DMS53 (cell line): ENCODE measurements at places on chromosomes 3 and 15.
A peak's percentile ranks its signal among the peaks of the same experiment; 100 is the strongest.

GRCh38 chr3:146163584-146163983 lies 2.6 kb upstream of the PLOD2 start:
- DNase-seq, result peak; percentile 17

DNA sequence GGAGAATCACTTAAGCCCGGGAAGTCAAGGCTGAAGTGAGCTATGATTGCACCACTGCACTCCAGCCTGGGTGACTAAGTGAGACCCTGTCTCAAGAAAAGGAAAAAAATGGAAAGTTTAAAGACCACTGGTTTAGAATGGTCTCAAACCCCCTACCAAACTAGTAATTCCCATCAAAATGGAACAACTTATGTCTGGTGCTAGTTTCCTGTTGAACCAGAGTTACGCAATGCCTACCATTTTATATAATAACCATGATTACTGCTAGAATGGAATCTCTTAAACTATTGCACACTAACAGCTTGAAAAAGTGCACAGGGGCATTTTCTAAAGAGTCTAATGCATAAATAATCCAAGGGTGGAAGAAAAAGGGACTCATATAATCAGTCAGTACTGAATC lies 43.6 kb downstream of the DMXL2 start:
- DNase-seq, result no peak

DNA sequence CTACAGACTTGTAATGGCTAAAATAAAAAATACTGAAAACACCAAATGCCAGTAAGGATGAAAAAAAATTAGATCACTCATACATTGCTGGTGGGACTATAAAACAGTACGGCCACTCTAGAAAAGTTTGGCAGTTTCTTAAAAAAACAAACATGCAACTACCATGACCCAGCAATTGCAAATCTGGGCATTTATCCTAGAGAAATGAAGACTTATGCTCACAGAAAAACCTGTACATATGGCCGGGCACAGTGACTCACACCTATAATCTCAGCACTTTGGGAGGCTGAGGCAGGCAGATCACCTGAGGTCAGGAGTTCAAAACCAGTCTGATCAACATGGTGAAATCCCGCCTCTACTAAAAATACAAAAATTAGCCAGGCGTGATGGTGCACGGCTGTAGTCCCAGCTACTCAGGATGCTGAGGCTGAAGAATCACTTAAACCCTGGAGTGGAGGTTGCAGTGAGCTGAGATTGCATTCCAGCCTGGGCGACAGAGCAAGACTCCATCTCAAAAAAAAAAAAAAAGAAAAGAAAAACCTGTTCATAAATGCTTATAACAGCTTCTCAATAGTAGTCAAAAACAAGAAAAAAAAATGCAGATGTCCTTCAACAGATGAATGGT lies 5.6 kb downstream of the TP53BP1 start:
- DNase-seq, result no peak

GRCh38 chr3:28234454-28234853 lies 7.0 kb upstream of the CMC1 start:
- DNase-seq, result no peak

DNA sequence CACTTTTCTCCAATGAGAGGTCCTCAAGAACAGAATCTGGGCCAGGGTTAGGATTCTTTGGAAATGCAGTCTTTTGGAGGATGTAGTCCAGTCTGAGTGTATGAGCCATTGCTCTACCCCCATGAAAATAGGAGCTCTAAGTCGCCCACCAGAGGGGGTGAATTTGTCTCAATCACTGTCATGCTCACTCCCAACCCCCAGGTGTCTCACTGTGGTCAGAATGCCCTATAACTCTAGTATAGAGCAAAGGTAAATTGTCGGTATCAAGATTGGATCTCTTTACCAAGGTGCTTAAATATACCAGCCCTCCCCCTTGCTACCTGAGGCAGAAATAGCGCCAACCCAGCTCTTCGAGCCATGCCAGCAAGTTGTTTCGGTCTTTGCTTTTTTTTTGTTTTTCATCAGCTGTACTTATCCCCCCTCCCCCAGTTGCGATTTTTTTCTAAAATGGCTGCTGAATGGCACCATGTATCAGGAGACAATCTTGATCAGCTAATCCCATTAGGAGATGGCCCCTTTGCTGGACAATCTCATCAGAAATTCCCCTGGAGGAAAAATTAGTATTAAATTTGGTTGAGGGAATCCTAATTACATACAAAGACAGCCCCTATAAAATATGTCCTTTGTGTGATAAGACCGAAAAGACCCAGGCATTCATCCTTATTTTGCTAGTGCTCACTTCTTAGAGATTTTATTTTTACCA lies 130.7 kb downstream of the EBLN2 start:
- peak; percentile 28 for DNase-seq

- DNase-seq, result no peak
Measured at GRCh38 chr15:42011074-42011473, 9.8 kb downstream of the PLA2G4E start.

- DNase-seq, result peak; percentile 9
Measured at GRCh38 chr15:90358124-90359033, 6.3 kb downstream of the ZNF774 start.

- DNase-seq, result no peak
Measured at GRCh38 chr3:187717572-187717971, 15.2 kb upstream of the RTP2 start.

DNA sequence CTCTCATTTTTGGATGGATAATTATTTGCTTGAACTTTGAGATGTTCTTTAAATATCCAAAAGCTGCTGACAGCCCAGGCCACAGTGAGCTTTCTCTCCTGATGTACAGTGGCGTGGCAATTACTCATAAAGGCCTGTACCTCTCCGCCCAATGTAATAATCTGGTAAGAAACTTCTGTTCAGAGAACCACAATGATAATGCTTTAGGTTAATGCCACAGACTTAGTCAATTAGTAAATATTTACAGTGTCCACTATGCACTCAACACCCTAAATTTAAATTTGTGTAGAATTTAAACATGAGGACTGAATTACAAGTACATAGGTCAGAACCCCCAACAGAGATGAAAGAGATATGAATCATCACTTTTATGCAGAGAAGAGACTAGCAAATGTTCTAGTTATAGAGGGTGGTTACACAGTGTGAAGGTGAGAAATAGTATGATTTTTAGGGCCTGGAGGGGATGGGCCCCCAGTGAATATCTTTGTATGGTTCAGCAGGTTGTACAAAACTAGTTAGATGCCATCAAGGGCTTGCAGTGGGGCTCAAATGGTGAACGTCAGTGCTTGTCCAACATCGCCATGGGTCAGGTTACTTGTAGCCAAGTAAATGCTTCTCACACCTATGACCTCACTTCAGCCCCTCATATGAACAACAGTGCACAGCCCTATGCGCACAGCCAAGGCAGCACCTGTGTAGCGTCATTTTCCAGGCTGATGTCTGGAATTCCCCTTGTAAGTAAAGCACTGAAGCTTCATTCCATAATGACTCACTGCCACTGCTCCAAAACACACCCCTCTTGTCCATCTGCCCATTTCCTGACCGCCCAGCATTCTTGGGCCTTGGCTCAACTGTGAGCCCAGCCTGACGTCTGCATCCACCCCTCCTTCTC lies 13.3 kb downstream of the ABHD2 start:
- DNase-seq, result peak; percentile 93

GRCh38 chr15:91589360-91589759 lies 264.1 kb upstream of the SLCO3A1 start:
- peak; percentile 33 for DNase-seq

- DNase-seq, result no peak
Measured at GRCh38 chr3:69032142-69032541, 18.7 kb upstream of the EOGT start.

- peak; percentile 8 for DNase-seq
Measured at GRCh38 chr3:156483426-156483825, 71.5 kb downstream of the SSR3 start.

DNA sequence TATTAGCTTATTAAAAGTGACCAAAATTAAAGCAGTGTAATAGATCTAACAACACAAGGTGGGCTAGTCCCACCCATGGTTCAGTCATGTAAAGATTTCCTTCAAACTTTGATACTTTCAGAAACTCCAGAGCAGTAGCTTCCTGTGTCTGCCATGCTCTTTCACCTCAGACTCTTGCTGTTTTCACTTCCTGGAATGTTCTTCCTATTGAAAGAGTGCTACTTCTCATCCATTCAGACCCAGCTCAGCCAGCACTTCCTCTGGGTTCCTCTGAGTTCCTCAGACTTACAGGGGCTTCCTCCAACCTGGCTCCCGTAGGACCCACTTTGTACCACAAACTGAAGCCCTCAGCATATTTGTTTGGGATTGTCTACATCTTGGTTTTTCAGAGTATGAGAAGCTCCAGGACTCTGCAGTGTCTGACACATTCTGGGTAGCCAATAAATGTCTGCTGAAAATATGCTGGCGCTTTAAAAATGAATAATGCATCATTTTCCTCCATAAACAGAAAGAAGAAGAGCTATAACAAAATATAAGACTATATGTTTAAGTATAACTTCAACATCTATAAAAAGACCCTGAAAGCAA lies 18.0 kb downstream of the NCEH1 start:
- DNase-seq, result peak; percentile 9

DNA sequence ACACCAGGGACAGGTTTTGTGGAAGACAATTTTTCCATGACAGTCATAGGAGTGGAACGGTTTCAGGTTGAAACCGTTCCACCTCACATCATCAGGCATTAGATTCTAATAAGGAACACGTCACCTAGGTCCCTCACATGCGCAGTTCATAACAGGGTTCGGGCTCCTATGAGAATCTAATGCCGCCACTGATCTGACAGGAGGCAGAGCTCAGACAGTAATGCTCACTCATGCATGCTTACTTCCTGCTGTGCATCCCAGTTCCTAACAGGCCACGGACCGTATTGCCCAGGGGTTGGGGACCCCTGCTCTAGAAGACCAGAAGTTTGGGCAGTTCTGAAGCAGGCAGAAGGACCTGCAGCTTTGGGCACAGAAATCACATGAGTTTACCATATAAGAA lies 61.5 kb downstream of the MYO1E start:
- DNase-seq, result no peak

DNA sequence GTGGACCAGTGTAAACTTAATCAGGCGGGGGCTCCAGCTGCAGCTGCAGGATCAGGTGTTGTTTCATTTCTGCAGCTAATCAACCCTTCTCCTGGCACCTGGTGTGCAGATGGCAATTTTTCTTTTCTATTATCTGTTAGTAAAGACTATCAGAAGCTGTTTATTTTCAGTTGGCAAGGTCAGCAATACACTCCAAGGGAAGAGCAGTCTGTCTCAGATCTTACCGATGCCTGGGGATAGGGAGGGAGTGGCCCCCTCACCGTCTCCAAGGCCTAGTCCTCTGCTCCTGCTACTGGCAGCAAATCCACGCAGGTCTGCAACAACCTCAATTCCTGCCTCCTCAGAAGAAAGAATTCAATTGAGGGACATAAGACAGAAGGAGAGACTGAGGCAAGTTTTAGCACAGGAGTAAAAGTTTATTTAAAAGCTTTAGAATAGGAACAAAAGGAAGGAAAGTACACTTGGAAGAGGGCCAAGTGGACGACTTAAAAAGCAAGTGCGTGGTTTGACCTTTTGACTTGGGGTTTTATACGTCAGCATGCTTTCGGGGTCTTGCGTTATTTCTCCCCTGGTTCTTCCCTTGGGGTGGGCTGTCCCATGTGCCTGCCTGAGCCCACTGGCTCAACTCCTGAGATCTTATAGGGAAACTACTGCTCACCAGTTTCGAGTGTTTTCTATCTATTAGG lies 9.2 kb downstream of the CCRL2 start:
- DNase-seq, result peak; percentile 24

GRCh38 chr3:127953091-127954035 lies 38.3 kb downstream of the KBTBD12 start:
- DNase-seq, result no peak

- DNase-seq, result no peak
Measured at GRCh38 chr3:55801068-55801467, 314.0 kb upstream of the WNT5A start.

- DNase-seq, result no peak
Measured at GRCh38 chr15:98169551-98169950, 209.0 kb downstream of the ARRDC4 start.
